ENCODE measurements at places on chromosomes 5 and 9.

DNA sequence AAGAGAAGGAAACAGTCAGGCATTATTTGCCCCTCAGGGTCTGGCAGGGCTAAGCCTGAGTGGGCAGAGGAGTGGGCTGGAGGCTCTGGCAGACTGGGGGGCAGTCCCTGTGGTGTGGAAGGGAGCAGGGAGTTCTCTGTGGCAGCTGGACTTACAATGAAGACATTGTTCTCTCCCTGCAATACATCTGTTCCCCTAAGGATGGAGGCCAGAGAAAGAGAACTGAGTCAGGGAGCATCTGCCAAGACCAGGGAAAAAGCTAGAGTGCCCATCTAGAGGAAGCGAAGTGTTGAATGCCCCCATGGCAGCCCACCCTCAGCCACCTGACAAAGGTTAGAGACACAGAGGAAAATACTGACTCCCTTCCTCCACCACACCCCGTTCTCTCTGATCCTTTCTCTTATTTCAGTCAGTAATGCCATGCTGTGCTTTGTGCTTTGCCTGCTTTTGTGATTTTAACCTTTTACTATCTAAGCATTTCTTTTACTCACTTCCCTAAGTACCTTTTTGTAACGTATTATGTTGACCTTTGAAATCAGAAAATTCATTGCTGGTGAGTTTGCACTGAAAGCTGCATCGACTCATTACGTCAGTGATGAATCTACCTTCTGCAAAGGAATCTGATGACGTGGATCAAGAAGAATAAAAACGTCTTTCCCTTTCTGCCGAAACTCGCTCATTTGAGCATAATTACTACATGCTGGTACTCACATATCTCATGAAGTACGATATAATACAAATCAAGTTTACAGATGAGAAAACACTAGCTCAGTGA, 76.0 kb downstream of the ACTL7B start:
- no peak for DNase-seq

- DNase-seq, result no peak
Measured at GRCh38 chr5:149358294-149358651, 427 bp downstream of the PCYOX1L start.

- no peak for DNase-seq
Measured at GRCh38 chr9:2193552-2193951, 178.4 kb downstream of the SMARCA2 start.

DNA sequence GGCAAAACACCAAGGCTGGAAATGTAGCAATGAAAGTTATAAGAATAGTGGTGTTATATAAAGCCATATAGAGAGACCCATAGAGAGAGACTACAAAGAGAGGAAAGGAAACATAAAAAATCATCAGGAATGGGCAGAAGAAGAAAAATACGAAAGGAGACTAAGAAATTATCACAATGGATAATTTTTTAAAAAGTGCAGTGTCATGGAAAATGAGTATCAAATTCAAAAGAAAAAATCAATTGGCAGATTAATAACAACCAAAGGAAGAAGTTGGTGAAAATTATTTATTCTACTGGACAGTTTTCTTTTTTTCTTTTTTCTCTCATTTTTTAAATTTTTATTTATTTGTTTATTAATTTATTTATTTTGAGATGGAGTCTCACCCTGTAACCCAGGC, 1488.4 kb upstream of the WWC1 start:
- no peak for DNase-seq

- DNase-seq, result no peak
Measured at GRCh38 chr5:131491749-131492148, 143.3 kb downstream of the RAPGEF6 start.

DNA sequence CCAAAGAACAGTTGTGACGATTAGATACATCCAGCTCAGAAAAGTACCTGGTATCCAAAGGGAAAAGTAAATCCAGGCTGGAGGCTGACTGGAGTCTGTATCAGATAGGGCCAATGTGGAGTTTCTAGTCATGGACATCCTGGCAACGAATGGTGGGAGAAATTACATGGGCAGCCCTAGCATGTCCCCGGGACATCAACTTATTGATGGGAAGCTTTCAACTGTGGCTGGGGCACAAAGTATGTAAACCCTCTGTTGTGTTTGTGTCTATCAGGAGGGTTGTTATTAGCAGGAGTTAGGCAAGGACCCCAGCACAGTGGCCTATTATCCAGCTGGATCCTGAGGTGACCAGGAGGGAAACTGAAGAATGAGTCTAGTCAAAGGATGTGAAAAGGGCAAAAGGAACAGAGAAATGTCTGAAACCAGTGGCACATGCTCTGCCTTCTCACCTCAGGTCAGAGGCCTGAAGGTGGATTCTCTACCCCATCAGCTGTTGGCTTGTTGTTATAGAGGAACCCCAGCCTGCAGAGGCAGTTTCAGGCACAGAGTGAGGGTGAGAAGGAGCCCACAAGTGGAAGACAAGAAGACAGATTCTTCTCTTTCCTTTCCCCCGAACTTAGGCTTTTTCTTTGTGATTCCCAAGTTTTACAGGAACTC, 19.9 kb downstream of the IFNW1 start:
- no peak for DNase-seq

- DNase-seq, result no peak
Measured at GRCh38 chr5:94621763-94622162, 3.3 kb downstream of the SLF1 start.

DNA sequence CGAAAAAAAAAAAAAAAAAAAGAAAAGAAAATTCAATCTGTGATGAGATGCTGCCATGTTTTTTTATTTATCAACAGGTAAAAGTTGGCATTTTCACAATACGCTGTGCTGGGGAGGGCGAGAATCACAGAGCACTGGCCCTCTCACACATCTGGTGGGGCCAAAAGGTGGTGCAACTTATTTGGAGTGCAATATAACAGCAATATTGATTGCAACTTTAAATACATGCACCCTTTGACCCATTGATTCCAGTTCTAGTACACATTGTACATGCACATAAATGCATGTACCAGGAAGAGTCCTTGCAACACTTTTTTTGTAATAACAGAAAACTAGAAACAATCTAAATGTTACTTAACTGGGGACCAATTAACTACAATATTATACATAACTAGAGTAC, 159.1 kb downstream of the DAB2IP start:
- no peak for DNase-seq

GRCh38 chr5:148805326-148806290, 20.8 kb upstream of the ADRB2 start:
- no peak for DNase-seq

All from naive thymus-derived CD4-positive, alpha-beta T cell (primary cell).